Activated CD4-positive, alpha-beta T cell treated with anti-CD3 and anti-CD28 coated beads, Interleukin-2, Interleukin-4, amounts not matched to agents 100 ng/mL and 50 ng/mL, durations not matched to agents 16 hours and 8 hours (primary cell): ENCODE measurements at places on chromosomes 2 and 18.
A peak's percentile ranks its signal among the peaks of the same experiment; 100 is the strongest.

GRCh38 chr2:232447091-232447620, 8.8 kb upstream of the ALPI start:
- no peak for DNase-seq

DNA sequence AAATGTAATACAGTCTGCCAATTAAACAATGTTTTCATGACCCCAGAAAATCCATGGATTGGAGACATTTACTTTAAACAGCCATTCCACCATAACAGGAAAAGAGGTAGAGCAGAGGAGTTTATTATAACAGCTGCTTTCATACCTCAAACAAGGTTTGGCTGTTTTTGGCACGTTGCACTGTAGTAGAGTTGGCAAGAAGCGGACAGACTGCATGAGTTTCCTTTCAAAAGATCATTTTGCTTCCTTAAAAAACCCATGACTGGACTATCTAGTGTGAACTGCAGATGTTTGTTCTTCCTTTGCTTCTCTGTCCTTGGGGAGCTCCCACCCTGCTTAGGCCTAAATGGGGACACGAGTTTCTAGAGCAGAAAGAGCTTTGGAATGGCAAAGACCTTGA, 108.5 kb upstream of the THOC1 start:
- DNase-seq: no peak

- no peak for DNase-seq
Measured at GRCh38 chr2:160224507-160224906, 24.4 kb upstream of the ITGB6 start.

DNA sequence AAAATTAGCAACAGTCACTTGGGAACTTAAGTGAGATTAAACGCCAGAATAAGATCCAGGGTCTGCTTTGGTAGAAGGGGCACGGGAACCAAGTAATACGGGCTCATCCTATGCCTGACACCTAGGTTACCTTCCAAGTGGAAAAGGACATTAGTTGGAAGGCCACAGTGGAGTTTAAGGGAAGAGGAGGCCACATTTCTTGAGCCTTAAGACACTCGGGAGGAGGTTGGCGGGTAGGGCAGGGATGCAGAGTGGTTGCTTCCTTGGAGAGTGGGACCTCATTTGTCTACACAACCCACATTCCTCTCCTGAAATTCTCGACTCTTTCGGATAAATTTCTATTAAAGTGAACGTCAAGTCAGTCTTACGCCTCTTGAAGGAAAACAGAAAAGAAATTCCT, 510 bp upstream of the DNAH6 start:
- no peak for DNase-seq

DNA sequence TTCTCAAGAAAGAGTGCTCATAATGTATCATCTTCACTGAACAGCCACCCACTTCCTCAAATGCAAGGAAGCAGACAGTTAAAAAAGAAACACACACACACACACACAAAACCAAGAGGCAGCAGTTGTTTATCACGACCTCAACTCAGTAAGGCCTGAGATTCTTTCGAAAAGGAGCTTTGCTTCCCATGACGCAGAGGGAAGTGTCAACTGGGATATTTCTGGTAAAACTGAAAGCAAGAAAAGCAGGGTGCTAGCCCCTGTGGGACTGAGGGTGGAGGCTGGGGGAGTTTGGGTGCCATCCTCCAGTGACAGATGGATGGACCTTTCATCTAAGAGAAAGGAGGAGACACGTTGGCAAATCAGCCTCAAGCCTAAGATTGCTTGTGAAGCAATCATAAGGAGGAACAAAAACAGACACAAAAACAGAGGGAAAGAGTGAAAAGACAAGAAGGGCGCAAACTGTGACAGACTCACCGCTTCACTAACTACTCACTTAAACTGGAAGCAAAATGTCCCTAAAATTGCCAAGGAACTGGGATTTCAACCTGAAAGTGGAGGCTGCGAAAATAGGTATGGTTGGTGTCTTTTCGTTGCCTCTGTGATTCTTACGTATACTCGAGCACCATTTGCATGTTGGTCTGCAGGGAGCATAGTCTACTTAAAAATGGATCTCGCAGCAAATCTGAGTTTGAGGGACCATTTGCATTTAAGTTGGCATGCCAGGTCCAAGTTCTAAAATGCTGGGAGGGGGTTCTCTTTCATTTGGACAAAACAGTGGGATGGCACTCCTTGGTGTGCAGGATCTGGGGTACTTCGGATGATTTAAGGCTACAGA, at the start of gene ARHGAP25:
TSS of gene ARHGAP25 (plus strand) at position 124 of the 838 bp plus-strand sequence. CDS start at position 513, 389 bp downstream.
- peak; percentile 88 for DNase-seq

DNA sequence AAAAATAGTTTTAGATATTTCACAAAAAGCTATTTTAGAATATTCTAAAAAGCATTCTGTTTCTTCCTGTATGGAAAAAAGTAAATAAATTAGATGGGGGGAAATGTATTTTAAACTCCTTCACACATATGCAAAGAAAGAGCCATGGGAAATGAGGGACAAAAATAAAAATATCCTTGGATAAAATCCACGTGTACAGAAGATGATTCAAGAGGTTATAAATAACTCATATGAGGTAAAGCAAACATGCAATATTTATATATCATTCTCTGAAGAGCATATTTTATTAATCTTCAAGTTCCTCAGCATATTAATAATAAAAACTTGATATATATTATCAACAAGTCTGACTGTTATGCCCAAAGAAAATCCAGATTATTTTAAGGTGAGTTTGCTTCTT, 8.8 kb upstream of the GFPT1 start:
- no peak for DNase-seq

GRCh38 chr18:50737127-50737526, 82.7 kb downstream of the MRO start:
- no peak for DNase-seq

- DNase-seq: no peak
Measured at GRCh38 chr2:96669539-96670215, 27.1 kb downstream of the FER1L5 start.

- DNase-seq: no peak
Measured at GRCh38 chr2:46487667-46488335, 8.4 kb downstream of the TMEM247 start.

DNA sequence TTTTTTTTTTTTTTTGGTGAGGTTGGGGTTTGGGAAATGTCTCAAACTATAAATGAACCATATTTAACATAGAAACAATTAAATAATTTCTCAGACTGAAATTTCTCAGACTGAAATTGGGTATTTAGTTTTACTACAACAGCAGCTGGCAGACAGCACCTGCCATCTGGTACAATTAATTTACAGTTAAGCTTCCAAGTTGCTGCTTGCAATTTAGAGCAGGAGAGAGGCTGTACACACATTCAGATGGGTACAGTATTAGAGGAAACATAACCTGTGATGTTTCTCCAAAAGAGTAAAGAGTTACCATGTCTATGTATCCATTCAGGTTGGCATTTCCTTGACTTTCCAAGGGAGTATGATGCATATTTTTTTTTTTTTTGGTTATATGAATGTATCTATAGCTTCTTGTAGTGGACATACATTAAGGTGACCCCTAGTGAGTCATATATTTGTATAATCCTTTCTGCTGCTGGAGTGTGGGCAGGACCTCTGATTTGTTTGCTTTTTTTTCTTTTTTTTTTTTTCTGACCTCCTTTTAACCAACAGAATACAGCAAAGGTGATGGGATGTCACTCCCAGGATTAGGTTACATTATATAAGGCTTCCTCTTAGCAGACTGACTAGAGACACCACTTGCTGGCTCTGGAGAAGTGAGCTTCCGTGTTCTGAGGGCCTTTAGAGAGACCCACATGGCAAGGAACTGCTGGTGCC, 201.7 kb downstream of the PTH2R start:
- DNase-seq: no peak

DNA sequence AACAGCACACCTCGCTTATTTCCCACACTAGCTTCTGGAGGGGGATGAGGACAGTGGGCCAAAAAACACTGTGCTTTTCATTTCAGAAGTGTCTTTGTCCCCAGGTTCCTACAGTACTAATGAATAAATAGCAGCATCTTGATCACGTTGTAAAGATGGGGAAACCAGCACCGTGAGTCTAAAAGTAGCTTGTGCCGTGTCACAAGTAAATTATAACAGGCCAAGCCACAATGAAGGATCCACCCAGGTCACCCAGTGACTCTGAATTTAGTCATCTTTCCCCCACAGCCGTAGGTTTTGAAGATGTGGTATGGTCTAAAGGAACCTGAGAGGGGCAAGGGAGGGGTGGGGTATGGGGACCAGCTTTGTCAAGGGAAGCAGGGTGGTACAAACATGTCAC, 8.8 kb downstream of the FZD7 start:
- DNase-seq: no peak

DNA sequence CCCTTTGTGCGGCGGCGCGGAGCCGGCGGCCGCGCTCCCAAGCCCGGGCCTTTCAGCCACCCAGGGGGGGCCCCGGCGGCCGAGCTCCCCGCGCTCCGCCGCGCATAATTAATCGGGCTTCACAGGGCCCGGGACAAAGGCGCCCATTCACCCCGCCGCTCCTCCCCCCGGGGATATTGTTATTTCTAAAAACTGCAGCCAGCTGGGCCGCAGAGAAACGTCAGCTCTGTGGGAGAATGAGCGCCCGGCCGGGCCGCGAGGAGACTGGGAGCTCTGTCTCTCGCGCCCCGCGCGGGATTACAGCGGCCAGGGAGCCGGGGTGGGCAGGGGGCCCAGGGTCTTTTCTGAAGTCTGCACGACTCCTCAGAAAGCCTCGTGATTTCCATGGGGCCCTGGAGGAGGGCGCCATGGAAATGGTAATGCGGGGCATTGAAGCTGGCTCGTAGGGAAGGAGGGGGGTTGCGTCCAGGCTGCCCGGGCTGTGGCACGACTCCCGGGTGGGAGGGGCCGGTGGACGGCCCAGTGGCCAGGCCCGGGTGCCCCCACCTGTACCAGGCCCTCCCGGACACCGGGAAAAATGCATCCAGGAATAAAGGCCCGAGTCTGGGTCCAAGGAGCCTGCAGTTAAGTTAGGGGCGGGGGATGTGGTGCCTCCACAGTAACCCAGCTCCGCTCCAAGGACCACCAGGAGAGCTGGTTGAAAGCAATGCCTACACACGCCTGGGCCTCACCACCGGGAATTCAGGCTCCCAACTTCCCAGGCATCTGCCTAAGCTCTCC, 125.3 kb downstream of the ZFP36L2 start:
- DNase-seq: no peak

GRCh38 chr2:190860985-190861680, 19.5 kb upstream of the GLS start:
- no peak for DNase-seq

DNA sequence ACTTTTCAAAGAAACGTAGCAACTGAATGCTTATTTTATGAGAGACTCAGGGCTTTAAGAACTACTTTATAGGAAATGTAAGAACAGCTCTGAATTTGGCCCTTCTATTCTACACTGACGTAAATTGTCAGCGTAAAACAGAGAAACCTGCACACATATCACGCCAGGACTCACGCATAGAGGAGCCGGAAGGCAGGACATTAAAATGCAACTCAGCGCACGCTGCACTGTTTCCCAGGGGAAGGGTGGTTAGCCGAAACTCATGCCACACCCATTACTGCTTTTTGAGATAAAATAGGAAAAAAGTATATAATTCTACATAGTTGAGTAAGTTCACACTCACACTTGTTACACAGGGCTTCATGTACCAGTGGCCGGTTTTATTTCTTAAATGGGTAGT, 7.4 kb downstream of the TUBB6 start:
- no peak for DNase-seq

DNA sequence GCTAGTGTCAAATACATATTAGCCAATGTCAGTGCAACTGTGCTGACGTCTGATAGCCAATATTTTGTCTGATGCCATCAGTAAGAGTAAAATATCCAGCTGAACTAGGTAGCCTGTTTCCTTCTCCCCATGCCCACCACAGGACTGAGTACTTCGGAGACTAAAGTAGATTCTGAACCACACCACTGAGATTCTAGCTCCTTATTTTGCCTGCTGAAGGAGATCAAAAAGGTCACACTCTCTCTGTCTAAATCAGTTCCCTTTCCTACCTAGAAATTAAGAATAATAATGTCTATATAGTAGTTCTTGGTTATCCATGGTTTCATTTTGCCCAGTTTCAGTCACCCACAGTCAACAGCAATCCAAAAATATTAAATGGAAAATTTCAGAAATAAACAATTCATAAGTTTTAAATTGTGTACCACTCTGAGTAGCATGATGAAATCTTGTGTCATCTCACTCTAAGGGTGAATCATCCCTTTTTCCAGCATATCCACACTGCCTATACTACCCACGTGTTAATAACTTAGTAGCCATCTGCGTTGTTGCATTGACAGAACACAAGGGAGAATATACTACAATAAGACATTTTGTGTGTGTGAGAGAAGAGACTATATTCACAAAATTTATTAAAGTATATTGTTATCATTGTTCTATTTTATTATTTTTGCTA, 1043.3 kb upstream of the PIK3C3 start:
- no peak for DNase-seq

DNA sequence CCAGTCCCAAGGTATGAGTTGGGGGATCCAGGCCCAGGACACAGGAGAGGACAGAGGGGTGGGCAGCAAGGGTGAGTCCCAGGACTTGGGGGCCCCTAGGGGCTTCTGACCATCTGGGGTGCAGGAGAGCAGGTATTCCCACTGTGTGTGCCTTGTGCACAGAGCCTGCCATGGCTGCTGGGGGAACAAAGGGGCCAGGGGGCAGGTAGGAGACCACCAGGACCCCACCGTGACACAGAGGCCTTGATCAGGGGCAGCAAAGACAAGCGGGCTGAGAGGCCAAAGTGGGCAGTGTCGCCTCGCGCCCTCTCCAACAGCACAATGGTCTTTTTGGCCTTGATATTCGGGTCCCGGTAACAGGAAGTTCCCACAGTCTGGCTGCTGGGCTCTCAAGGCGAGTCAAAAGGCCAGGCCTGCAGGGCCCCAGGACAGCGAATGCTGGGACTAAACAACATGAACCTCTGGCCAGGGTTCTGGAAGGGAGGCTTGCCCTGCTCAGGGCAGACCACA, 12.3 kb upstream of the GPR17 start:
- no peak for DNase-seq

DNA sequence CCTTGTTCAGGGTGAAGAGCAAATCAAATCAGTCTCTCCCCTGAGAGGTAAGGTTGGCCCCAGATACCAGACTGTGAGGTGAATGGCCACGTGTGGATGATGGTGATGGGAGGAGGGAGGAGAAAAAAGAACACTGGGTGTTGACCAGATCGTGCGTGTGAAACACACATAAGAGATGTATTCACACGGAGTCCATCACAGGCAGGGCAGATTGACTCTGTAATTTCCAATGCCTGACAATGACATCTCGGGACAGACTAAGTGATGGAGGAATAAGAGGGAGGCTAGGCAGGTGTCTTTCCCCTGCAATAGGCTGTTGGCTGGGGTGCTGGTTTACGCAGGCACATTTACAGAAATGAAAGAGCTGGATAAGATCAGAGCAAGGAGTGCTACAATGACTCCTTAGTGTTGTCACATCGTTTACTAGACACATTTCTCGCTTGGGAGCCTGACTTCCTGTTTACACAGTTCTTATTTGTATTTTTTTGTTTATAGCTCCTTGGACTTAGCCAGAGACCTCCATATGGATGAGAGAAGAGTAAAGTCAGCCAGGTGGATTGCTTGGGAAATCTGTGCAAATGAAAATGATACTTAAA, 43.1 kb downstream of the CPO start:
- DNase-seq: no peak
